ENCODE measurements at places on chromosomes 12 and 14.
A peak's percentile ranks its signal among the peaks of the same experiment; 100 is the strongest.

DNA sequence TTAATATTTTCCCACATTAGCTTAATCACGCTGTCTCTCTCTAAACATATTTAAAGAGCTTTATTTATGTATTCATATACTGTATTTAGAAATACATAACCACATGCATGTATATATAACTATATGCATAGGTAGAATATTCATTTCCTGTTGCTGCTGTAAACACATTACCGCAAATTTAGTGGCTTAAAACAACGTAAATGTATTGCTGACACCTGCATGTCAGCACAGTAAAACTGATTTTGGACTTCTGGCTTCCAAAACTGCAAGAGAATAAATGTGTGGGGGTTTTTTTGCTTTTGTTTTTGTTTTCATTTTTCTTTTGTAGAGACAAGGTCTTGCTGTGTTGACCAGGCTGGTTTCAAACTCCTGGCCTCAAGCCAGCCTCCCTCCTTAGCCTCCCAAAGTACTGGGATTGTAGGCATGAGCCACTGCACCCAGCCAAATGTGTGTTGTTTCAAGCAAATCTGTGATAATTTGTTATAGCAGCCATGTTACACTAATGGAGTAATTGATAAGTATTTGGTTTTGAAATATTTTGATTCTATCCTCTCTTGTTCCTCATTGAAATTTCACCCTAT is 61.9 kb upstream of the CMKLR1 start:
- no peak for DNase-seq

DNA sequence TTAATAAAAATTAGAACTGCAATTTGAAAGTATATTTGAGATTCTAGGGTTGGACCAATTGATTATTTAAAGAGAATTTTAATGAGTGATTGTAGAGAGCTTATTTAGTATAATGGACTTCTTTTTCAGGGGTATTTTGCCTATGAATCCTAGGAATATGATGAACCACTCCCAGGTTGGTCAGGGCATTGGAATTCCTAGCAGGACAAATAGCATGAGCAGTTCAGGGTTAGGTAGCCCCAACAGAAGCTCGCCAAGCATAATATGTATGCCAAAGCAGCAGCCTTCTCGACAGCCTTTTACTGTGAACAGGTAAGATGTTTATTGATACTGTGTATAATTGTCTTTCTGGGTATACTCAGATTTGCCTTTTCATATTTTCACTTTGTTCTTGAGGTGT is 35.9 kb upstream of the KCNMB4 start:
- DNase-seq = no peak

DNA sequence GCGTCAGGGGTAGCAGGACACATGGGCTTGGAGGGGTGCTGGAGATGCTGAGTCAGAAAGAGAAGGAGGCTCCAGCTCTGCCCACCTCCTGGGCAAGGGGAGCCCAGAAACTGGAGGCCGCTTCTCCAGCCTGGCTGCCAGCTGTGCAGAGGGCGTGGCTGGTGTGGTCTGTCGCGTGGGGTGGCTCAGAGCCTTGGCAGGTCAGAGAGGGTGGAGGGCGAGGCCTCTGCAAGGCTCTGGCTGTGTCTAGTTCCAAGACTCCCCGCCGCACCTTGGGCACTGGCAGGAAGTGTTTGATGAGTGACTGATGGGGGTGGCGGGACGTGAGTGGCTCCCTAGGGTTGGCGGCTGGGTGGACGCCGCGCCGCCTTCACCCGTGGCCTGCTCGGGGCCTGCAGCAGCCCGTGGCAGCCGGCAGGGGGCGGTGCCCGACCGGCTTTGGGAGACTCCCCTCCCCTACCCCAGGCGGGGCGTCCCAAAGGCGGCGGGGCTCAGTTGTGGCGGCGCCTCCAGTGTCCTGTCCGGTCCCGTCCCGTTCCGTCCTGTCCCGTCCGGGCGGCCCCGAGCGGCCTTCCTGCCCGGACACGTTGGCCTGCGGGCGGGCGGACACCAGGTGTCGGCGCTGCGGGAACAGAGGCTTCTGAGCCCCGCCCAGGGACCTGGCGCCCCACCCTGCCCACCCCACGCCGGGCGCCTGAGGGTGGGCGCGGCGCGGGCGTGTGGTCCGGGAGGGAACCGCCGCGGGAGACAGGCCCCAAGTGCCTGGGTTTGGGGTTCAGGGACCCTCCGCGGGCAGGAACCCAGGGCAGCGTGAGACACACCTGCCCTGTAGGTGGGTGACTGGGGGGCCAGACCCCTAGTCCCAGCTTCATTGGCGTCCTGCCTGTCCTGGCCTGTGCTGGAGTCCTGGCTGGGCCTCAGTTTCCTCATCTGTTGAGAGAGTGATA is 39.7 kb downstream of the KRT80 start:
- peak; percentile 78 for DNase-seq

GRCh38 chr14:105161964-105162668 is 6.5 kb downstream of the JAG2 start:
- DNase-seq = no peak

DNA sequence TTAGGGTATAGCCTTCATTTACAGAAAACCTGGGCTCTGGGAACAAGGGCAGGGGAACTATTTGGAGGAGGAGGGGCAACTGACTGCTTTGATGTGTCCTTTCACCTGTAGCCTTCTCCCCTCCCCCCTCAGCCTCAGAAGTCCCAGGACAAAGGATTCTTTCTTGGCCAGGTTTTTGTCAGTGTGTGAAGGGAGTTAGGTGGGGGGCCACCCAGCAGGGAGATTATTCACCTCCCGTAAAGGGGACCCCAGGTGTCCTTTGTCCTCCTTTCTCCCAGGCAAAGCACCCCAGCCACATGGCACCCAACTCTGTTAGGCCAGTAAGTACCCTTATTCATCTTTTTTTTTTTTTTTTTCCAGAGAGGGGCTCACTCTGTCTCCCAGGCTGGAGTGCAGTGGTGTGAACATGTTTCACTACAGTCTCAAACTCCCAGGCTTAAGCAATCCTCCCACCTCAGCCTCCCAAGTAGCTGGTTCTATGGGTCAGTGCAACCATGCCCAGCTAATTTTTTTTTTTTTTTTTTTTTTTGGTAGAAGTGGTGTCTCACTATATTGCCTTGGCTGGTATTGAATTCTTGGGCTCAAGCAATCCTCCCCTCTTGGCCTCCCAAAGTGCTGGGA is 723 bp upstream of the NFE2 start:
- no peak for DNase-seq

- DNase-seq = no peak
Measured at GRCh38 chr12:96143827-96144565, 50.2 kb upstream of the ELK3 start.

DNA sequence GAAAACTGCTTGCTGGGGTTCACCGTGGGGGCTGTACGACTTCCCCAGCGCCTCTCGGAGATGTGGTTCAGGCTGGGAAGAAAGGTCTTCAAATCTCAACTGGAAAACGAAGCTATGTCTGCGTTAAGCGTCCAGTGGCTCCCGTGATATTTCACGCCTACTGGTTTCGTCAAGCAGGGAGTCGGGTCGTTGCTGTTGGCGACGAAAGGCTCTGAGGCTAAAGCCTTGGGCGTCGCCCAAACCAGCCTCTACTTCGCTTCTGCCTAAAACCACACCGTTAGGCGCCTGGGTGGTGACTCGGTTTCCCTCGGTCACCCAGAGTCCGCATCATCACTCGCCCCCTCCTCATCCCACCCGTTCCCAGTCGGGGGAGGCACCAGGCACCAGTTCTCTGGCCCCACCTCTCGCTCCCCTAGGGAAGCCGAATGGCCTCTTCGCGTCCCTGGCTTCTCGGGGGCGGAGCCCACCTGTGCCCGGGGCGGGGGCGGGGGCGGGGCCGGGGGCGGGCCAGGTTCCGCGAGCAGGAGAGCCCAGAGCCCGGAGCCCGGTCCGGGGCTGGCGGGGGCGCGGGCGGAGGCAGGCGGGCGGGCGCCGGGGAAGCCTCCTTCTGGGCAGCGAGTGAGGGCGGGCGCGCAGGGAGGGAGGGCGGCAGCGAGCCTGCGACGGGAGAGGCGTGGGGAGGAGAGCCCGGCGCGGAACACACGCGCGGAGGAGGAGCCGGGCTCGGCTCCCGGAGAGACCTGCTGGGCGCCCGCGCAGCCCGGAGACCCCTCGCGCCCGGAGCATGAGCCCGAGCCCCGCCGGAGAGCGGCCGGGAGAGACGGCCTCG is at the start of gene B4GALNT3:
Gene B4GALNT3 (plus strand): TSS at position 510 of the 829 bp plus-strand sequence. CDS start 438 bp downstream, outside the sequence.
- DNase-seq = peak; percentile 75

DNA sequence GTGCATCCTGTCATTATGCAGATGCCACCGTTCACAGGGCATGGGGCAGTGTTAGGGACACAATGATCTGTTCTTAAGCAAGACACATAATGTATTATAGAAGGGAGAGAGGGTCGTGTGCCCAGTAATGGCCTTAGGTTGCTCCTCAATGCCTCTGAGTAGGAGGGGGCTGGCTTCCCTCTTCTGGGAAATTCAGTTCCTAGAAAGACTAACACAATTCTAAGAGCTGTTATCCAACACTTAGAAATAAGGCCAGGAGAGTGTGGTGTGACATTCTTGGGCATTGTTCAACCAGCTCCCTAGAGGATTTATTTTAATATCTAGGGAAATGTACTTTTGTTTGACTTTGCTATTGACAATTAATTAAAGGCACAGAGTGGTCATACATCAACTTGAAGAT is 118.5 kb downstream of the ADCK1 start:
- no peak for DNase-seq

GRCh38 chr12:38149395-38150073 is 167.0 kb upstream of the ALG10B start:
- no peak for DNase-seq

DNA sequence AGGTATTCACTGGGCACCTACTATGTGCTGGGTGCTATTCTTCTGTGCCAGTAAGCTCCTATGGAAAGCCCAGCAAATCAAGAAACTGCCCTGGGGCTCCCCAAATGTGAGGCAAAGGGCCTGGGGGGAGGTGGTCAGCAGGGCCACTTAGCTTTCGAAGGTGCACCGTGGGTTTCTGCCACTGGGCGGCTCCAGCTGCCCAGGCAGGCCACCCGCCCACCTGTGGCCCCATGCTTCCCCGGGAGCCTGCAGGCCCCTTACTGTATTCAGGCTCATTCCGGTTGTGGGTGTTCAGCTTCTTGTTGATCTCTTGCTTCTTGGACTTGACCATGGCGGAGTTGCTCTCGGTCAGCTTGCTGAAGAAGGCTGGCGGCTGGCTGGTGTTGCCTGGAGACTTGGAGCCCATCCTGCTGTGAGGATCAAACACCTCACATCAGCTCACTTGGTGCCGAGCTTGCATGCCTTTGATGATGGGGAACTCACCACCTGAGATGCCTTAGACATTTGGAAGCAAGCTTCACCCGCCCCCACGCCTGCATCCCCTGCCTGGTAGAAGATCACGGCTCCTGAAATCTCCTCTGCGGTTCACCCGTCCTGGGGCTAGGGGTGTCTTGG is 37.3 kb downstream of the RFLNA start:
- no peak for DNase-seq

- no peak for DNase-seq
Measured at GRCh38 chr14:67464377-67464776, 24.1 kb downstream of the TMEM229B start.

- DNase-seq = no peak
Measured at GRCh38 chr12:47591361-47591791, 114.5 kb downstream of the RPAP3 start.
